ENCODE measurements at places on chromosomes 1 and 21.
A peak's percentile ranks its signal among the peaks of the same experiment; 100 is the strongest.

- DNase-seq: no peak
These were observed 504.0 kb upstream of the OLFM3 start for GRCh38 chr1:102500758-102501157.

DNA sequence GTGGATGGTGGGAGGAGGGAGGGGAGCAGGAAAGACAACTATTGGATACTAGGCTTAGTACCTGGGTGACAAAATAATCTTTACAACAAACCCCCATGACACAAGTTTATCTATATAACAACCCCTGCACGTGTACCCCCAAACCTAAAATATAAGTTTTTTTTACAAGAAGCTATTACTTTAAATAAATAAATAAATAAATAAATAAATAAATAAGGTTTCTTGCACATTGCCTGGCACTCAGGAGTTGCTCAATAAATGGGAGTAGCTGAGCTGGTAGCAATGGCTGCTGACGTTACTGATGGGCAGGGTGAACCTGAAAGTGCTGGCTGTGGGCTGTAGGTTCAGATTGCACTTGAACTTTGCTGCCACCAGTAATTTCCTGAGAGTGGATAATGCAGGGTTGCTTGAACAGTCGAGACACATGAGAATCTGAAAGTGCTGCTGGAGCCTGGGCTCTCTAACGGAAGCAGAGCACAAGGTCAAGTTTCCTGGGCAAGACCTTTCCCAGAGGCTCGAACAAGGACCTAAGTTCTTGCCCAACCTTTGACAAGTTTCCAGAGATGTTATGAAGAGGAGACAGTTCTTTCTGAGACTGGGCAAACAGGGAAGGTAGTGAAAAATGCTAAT, 14.8 kb upstream of the KCNE2 start:
- DNase-seq: no peak

GRCh38 chr21:39707316-39707715, 37.7 kb upstream of the IGSF5 start:
- no peak for DNase-seq

GRCh38 chr1:22641247-22641646, 2.2 kb upstream of the C1QC start:
- DNase-seq: no peak

DNA sequence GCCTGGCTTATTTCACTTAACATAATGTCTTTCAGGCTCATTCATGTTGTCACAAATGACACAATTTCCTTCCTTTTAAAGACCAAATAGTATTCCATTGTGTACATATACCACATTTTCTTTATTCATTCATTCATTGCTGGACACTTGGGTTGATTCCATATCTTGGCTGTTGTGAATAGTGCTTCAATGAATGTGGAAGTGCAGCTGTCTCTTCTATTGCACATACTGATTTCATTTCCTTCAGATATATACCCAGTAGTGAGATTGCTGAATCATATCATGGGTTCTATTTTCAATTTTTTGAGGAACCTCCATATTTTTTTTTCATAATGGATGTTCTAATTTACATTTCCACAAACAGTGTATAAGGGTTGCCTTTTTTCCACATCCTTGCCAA, 38.6 kb upstream of the WLS start:
- no peak for DNase-seq

DNA sequence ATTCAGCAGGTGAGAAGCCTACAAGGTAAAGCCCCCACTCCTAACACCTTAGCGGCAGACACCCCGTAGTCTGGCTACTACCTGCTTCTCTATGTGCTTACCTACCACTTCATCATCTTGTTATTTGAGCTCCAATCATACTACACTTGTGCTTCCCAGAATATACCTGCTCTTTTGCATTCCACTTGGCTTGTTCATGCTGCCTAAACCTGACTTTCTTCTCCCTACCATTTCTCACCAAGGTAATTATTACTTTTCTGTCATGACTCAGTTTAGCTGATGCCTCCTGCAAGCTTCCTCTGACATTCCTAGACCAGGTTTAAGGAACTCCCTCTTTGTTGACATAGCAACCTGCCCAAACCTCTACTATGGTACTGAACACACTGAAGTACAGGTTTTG, 495.6 kb upstream of the C1orf87 start:
- no peak for DNase-seq

GRCh38 chr1:203480525-203481084, 5.0 kb downstream of the PRELP start:
- peak; percentile 79 for DNase-seq

GRCh38 chr1:156841295-156841855, 17.5 kb downstream of the INSRR start:
- DNase-seq: no peak

- no peak for DNase-seq
These were observed 218.2 kb upstream of the ADGRL2 start for GRCh38 chr1:81582467-81582986.

- no peak for DNase-seq
These were observed 5.7 kb downstream of the LAMB3 start for GRCh38 chr1:209646558-209646957.

DNA sequence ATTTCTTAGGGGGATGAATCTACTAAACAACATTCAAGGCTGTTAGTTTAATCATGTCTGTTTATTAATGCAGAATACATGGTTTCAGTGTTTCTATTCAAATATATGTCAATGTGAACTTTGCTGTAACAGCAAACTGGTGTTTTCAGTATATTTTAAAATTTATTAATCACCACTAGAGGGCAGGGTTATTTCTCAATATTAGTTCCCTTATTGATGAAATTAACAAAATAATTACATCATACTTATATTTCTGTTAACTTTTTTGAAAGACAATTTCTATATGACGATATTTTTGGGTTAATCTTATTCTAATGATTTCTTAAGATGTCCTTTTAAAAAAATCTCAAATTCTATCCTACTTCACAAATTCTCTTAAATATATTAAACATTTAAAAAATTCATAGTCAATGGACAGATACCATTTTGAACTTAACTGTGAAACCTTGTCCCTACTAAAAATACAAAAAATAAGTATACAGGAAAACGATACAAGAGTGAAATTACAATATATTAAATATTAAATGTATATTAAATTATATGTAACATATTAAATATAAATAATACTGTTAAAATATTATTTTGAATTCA, 1034.1 kb upstream of the PRMT6 start:
- DNase-seq: peak; percentile 10

DNA sequence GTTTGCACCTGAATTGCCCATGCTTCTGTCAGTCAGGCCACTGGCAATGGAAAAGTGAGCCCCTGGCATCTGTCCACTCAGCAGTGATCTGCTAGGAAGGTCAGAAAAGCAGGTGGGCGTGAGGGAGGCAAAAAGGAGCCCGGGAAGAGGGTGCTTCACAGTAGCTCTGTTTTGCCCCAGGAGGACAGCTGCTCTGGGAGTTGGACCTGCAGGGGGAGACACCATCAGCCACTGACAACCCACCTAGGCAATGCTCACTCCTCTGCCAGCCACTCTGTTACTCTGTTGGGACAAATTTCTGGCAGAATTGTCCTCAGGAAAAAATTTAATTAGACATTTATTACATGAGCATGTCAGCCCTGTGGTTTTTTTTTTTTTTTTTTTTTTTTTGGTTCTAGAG, 146.4 kb downstream of the LRIG2 start:
- DNase-seq: no peak

GRCh38 chr21:38504066-38504465, 5.8 kb upstream of the ERG start:
- no peak for DNase-seq

DNA sequence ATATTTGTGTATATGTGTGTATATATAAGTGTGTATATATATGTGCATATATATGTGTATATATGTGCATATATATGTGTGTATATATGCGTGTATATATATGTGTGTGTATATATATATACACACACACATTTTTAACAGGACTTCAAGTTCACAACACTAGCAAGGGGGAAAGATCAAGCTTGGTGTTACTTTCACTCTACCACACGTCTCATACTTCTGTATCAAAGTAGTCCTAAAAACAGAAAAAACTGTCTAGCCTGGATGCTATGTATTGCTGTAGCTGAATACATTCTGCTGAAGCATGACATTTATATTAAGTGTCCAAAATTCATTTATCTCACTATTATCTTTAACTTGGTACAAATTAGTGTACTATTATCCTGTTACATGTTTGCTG, 17.9 kb upstream of the ATP6V1G3 start:
- no peak for DNase-seq

- peak; percentile 90 for DNase-seq
These were observed 101.8 kb downstream of the NFIA start for GRCh38 chr1:61184040-61184713.

DNA sequence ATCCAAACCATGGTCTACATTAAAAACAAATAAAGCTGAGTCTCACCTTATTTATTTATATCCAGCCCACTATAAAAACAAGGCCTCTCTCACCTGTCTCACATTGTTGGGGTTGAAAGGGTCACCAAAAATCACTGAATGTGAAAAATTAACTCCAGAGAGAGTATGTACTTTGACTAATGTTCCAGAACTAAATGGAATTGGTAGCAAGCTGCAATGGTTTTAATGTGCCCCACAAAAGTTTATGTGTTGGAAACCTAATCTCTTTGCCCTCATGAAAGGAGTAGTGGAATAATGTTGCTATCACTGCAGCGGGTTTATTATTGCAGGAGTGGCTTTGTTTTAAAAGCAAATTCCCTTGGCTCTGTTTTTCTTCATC, 230.3 kb downstream of the LTN1 start:
- no peak for DNase-seq

DNA sequence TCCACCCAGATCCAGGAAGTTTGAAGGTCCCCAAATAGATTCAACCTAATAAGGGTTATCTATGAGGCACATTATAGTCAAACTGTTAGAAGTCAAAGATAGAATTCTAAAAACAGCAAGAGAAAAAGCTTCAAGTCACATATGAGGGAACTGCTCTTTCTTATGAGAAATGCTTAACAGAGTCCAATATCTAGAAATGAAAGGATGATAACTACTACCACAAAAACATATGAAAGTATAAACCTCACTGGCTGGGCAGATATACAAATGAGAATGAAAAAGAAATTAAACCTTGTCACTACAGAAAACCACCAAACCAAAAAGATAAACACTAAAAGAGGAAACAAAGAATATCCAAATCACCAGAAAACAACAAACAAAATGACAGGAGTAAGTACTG, 201.8 kb downstream of the KCNH1 start:
- no peak for DNase-seq

DNA sequence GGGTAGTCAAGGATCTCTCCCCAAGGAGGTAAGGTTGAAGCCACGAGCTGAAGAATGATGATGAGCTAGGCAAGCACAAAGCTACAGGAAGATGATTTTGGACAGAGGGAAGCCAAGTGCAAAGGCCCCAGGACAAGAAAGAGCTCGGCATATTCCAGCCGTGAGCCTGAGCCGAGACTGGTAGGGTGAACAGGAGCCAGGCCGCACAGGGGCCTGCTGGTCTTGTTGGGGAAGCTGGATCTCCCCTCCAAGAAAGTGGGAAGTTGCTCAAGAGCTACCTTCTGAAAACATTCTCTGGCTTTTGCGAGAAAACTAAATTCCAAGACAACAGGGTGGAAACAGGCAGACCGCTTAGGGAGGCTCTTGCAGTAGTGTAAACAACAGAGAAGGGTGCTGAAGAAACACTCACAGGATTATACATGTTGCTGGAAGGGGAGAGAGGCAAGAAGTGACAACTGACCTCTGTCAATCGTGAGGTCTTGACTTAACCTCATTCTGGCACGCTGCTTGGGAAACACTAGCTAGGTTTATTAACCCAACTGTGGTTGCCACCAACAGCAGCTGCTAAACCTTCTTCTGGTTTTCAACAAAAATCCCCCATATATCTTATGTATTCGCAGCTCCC, 625.2 kb downstream of the SMYD3 start:
- DNase-seq: no peak

DNA sequence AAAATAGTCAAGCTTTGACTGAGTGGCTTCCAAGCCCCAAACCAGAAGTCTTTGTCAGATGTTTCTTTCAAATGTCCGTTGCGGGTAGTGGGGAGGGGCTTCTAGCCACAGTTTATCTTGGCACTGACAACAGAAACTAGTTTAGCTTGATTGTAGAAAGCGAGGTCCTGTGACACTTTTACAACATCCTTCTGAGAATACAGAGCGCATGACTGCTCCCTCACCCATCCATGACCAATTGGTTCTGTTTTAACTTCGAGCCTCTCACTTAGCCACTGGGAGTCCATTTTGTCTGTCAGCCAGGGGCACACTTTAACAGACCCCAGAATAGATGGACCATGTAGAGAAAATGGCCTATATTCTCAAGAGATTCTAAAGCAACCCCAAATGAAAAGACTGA, 199.2 kb upstream of the ST6GALNAC5 start:
- DNase-seq: peak; percentile 7

- no peak for DNase-seq
These were observed 3.1 kb downstream of the VPS26C start for GRCh38 chr21:37263827-37264600.

GRCh38 chr1:54886724-54887664, at the start of gene DHCR24:
Gene DHCR24 (minus strand): TSS chr1:54887195. CDS start chr1:54887119, 76 bp downstream.
- DNase-seq: peak; percentile 78

DNA sequence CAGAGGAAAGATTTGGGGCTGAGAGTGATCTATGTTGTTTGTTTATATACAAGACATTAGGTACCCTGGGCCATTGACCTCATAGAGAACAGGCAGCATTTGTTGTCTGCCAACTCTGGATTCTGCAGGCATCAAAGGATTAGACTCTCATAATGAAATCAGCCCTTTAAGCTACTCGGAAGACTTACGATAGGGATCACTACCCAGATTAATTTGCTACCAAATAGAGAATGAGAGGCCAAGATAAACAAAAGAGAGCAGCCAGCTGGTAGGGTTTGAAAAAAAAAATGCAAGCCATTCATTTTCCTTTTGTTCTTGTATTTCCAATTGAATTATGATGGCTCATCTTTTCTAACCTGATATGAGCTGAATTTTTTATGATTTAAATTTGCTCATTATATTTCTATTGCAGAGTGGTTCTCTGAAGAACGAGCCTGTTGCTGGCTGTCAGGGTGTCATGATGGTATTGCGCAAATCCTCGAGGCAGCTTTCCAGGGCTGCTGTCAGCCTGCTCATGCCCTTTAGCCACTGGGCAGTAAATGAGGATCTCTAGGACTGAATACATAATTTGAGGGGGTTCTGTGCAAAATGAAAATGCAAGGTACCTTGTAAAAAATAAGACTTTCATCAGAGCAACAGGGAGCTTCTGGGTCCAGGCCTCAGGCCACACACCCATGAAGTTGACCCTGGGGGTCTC, 116.4 kb upstream of the KCNJ15 start:
- peak; percentile 98 for DNase-seq

GRCh38 chr1:216710598-216711333, 12.5 kb downstream of the ESRRG start:
- DNase-seq: no peak

DNA sequence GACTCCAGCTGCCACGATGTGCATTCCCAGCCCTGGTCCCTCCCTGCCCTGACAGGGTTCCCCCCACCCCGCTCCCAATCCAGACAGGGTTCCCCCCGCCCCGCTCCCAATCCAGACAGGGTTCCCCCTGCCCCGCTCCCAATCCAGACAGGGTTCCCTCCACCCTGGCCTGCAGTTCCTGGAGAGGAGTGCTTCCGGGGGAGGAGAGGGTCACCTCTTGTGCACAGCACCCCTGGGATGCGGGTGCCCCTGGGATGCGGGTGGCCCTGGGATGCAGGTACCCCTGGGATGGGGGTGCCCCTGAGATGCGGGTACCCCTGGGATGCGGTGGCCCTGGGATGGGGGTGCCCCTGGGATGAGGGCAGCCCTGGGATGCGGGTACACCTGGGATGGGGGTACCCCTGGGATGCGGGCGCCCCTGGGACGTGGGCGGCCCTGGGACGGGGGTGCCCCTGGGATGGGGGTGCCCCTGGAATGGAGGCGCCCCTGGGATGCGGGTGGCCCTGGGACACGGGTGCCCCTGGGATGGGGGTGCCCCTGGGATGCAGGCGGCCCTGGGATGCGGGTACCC, 36.7 kb upstream of the SLC19A1 start:
- DNase-seq: no peak

Data from NCI-H1092 treated with DMSO at 0.1 percent for 48 hours (cell line).